ENCODE measurements at places on chromosomes 7 and 10.

DNA sequence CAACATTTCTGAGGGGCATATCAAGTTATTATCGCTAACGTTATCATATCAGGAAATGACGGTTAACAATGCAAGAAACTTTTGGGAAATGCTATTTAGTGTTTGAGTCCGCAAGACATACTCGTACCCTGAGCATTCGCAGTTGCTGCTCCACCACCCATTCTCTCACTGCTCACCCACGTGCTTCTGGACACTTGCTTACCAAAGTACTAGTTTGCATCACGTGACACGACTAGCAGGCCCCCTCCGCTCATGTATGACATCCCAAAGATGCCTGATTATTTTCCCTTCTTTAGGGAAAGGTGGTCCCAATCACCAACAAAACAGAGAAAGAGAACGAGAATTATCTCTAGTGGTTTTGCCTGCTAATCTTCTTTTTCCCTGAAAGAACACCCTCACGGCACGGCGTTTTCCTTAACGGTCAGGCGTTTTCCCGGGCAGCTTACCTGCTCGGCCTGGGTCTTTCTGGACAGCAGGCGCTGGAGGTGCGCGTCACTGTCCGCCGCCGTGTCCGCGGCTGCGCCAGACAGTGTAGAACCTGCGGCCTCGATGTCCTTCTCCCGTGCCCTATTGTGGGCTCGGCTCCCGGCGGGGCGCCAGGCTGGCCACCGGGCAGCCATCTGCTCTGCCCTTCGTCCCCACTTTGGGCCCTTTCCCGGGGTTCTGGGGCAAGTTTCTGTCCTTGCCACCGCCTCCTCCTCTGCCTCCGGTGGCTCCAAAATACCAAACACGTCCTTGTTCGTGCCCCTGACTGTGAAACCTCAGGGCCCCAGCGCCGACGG, at the start of gene SUPV3L1:
TSS of gene SUPV3L1 (plus strand) at position 492 of the 782 bp plus-strand sequence. CDS start at position 550, 58 bp downstream.
- DNase-seq, result peak; percentile 98

DNA sequence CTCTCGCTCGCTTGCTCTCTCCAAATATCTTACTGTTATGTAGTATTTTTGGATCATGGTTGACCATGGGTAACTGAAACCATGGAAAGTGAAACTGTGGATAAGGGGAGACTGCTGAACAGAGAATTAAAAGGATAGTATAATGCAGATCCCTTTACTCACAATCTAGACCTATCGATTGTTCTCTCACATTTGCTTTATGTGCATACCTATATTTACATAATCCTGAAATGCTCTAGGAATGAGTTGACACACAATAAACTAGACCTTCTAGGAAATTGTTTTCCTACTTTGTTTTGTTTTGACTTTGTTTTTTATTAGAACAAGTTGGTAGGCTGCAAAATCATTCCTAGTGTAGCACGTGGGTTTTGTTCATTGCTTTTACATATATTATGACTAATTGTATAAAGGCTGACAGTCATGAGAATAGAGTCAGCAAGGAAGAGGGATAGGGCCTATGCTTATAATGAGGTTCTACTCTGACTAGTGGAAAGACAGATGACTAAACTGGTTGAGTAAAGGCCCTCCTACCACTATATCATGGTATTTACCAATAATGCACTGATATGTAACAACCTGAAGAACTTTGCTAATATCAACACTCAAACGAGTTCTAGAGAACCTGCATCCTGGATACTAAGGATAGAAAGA, 175.3 kb upstream of the TARP start:
- no peak for DNase-seq

DNA sequence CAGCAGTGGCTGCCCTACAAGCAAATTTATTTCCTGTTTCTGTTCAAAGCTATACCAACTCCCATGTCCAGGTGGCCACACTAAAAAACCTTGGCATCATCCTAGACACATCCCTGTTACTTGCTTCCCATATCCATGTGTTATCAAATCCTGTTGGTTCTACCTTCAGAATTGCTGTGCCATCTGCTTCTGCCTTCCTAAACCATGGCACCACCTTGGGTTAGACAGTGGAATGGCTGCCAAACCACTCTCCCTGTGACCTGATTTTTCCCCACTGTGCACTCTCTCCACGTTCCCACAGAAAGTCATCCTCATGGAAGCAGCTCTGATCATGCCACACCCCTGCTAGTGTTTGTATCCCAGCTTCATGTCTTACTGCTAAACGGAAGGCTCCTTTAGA, 697.6 kb upstream of the GALNT17 start:
- no peak for DNase-seq

- DNase-seq, result no peak
These were observed 94.0 kb downstream of the ADARB2 start for GRCh38 chr10:1643161-1643907.

DNA sequence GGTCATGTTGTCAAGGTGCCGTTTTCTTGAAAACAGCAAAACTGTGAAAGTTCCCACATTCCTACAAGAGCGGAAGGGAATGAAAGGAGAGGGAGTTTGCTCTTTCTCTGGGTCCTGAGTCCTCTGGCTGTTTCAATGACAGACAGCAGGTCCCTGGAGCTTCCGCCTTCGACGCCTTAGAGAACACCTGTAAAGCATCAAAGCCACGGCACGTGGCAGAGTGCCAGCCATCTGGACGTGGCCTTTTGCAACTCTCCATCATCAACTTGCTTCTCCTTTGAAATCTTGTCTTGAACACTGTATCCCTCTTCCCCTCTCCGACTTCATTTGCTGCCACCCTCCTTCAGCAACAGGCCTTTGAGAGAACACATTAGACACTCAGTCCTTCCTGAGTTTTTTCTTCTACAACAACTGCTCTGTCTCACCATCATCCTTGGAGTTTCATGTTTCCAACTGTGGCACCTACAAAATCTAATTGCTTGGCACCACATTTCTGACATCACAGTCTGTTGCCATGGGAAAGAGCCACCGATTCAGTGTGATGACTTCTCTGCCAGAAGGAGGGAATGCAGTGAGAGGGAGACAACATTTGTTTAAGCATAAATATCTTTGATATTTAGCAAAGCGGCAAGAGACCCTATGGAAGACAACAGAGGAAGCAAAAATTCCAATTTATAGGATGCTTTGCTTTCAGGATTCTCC, 204.9 kb upstream of the PTER start:
- DNase-seq, result no peak

Data from iris pigment epithelial cell (primary cell).